SIG-M5 (cell line): ENCODE measurements at places on chromosomes 1 and 21.

- no peak for DNase-seq
Observed at GRCh38 chr1:17161137-17161740, 42.0 kb upstream of the PADI2 start.

- no peak for DNase-seq
Observed at GRCh38 chr21:28135646-28136045, 857.0 kb downstream of the LTN1 start.

GRCh38 chr21:28207436-28208173, 785.1 kb downstream of the LTN1 start:
- DNase-seq = no peak

- no peak for DNase-seq
Observed at GRCh38 chr1:89604414-89604735, 28.5 kb upstream of the LRRC8C start.

- DNase-seq = no peak
Observed at GRCh38 chr1:3735027-3735681, 17.1 kb upstream of the CCDC27 start.

- DNase-seq = no peak
Observed at GRCh38 chr1:71023515-71023914, 24.1 kb downstream of the PTGER3 start.

DNA sequence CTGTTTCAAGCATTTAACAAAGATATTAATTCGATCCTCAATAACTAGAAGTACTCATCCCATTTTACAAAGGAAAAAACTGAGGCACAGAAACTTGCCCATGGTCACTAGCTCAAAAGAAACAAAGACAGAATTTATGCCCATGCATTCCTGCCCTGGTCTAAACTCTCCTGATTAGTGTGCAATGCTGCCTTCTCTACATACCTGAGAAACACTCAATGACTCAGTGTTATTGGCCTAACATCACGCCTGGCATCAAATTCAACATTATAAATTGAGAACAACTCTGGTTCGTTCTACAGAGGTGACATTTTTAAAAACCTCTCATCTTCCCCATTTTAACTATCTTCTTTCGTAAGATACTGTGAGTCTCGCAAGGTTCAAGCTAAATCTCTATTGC, 5.2 kb downstream of the APP start:
- DNase-seq = no peak

GRCh38 chr1:245457562-245457961, 302.8 kb downstream of the KIF26B start:
- DNase-seq = no peak

GRCh38 chr1:241323514-241324195, 33.4 kb downstream of the RGS7 start:
- no peak for DNase-seq

DNA sequence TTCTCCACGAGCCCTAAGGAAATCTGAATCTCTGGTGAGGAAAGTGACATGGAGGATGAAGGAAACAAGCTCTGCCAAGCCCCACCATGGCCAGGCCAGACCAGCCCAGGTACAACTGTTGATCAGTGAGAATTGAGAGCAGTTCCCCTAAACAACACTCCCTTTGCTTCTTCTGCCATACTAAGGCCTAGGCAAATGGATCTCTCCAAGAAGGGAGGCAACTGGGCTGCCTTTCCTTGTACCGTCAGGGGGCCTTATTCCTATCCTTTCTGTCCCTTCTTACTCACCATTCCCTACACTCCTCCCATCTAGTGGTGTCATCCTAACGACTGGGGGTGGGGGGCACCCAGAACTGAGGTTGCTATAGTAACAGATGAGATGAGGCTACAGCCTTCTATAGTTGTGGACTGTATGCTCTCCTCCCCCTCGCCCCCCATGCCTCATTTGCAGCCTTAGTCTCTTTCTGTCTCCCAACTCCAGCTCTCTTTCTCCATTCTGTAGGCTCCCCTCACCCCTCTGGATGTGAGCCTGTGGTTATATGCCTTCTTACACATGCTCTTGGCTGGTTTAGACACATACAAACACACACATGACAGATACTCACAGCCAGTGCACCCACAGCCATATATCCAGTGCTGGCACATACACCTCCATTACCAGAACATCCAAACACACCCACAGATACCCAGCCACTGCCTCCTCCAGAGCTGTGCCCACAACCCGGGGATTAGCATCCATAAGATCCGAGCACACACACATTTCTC, 3.6 kb downstream of the PEA15 start:
- DNase-seq = no peak

DNA sequence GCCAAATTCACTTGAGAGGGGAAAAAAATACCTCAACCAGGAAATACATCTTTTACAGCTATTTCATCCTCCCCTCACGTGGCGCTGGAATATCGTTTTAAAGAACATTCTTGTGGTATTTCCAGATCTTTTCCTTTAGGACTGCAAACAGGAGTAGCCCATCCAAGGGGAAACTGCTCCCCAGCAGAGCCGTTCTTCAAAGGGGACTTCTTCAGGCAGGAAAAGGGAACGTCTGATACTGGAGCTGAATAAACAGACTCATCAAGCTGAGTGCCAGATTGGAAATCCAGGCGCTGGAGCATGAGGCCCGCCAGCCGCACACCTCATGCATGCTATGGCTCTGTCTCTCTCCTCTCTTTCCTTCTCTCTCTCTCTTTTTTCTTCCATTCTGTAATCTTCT, 34.0 kb upstream of the PROX1 start:
- no peak for DNase-seq

DNA sequence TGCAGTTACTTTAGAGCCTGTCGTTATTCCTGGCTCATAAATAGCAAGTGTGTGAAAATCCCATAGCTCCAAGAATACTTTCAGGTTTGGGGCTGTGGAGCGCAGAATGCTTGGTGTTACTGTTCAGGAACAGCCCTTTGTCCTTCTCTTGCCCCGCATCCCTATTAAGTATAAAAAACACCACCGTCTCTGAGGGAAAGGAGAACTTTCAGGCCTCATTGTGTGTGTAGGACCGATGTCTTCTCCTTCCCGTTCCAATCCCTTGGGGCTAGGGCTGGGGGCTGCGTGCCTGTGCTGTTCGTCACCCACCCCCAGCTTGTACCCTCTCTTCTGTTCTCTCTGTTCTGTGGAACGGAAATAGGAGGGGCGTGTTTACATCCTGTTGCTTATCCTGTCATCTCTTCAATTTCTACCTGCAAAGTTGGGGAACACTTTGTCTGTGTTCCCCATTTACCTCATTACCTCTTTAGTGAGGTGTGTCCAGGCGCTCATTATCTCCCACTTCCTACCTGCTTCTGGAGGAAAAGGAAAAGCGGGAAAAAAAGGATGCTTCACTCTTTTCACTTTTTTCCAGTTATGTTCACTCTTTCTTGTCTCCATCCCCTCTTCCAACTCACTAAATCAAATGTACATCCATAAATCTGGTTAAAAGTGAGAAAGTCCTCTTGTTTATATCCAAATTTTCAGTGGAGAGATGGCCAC, 788 bp upstream of the TXNIP start:
- no peak for DNase-seq

DNA sequence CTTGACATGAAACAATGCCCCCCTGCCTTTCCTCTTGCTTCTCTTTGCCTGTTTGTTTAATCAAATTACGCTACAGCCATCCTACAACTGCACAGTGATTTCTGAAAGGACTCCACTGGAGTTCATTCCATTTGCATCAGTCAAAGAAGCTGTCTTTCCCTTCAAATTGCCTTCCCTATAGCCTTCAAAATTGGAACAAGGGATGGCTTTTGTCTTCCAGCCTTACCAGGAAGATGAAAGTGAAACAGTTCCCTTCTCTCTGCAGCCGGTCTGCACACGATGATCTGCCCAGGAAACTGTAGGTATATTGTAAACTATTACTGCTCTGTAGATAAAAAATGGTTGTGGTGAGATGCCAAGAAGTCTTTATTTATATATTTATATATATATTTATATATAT, 65.6 kb upstream of the ETS2 start:
- no peak for DNase-seq

- no peak for DNase-seq
Observed at GRCh38 chr1:50490640-50491039, 67.4 kb upstream of the DMRTA2 start.

DNA sequence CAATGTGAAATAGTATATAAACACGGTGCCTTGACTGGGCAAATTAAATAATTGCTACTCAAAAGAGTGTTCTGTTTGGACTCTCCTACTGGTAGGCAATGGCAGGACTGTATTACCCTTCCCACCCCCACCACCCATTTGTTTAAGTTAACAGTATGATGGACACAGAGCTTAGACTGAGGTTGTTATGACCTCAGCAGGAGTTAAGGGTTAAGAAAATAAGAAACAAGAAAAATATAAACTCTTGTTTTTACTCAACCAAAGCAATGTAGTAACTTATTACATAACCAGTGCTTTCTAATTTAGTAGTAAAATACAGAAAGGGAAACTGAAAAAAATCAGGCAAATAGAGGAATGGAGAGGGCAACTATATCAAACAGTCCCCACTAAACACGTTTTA, 19.9 kb upstream of the SERPINC1 start:
- DNase-seq = no peak

DNA sequence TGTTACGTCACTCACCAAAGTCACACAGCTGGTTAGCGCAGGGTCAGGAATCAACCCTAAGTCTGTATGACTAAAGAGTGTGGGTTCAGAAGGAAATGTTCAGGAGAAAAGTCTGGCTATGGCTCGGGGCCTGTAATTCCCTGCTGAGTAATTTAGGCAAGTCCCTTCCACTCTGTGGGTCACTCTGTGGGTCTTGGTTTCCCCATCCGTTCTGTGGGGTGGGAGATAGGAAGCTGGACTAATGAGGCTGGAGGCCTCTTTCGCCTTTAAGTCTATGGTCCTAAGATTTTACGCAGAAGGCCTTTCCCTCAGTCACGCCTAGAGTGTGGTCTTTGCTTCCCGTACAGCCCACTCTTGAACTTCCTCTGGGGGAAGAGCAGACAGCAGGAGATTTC, 14.3 kb upstream of the MED18 start:
- no peak for DNase-seq

GRCh38 chr1:167136806-167137205, 42.9 kb downstream of the STYXL2 start:
- no peak for DNase-seq

GRCh38 chr21:31195334-31196015, 148.6 kb downstream of the TIAM1 start:
- no peak for DNase-seq

GRCh38 chr21:24294171-24294570, 1313.1 kb downstream of the MRPL39 start:
- no peak for DNase-seq

GRCh38 chr1:2783069-2783434, 18.4 kb downstream of the TTC34 start:
- no peak for DNase-seq

- no peak for DNase-seq
Observed at GRCh38 chr1:115450501-115451040, 112.5 kb upstream of the NGF start.

DNA sequence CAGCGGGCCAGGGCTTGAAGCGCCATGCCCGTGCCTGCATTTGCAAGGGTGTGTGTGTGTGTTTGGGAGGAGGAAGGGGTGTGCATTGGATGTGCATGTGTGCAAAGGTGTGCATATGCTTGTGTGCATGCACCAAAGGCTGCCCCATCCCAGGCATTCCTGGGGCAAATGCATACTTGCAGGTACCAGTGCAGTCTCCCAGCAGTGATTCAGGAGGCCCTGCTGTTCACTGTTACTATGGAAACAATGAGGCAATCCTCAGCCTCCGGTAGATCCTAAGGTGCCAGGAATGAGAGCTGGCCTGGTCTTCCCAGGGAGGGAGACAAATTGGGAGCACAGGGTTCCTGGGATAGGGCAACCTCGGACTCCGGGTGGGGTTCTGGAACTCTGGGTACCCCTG, 7.5 kb upstream of the FNDC5 start:
- no peak for DNase-seq

DNA sequence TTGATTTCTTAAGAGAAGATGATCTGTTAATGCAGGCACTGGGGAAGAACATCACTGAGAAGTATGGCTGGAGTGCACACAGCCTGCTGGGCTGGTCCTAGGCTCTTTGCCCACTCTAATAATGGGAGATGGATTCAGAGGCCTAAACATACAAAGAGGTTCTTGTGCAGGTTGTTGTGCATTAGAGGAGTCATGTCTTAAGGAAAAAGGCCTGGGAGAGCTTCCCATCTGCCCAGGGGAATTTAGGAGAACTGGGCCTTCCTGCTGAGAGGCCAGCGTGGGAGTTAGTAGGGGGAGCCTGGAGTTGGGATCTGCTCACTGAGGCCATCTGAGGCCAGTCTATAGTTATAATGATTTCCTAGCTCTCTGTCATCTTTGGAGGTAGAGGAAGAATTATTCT, 126.7 kb downstream of the TLR5 start:
- no peak for DNase-seq

DNA sequence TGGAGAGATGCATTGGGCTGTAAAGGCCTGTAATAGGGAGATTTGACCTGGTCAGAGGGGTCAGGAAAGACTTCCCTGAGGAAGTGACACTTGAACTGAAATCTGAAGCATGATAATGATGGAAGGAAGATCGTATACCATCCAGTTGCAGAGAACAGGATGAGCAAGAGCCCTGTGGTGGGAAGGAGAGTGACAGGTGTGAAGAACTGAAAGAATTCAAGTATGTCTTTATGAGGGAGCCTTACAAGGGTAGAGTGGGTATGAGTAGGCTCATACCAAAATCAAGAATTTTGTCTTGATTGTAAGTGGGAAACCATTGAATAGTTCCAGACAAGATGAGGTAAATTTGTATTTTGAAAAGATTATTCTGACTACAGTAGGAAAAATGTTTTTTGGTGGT, 129.4 kb downstream of the RASAL2 start:
- no peak for DNase-seq

- no peak for DNase-seq
Observed at GRCh38 chr1:4986306-4986705, 331.9 kb downstream of the AJAP1 start.

- no peak for DNase-seq
Observed at GRCh38 chr1:53066891-53067738, 5.1 kb downstream of the PODN start.

DNA sequence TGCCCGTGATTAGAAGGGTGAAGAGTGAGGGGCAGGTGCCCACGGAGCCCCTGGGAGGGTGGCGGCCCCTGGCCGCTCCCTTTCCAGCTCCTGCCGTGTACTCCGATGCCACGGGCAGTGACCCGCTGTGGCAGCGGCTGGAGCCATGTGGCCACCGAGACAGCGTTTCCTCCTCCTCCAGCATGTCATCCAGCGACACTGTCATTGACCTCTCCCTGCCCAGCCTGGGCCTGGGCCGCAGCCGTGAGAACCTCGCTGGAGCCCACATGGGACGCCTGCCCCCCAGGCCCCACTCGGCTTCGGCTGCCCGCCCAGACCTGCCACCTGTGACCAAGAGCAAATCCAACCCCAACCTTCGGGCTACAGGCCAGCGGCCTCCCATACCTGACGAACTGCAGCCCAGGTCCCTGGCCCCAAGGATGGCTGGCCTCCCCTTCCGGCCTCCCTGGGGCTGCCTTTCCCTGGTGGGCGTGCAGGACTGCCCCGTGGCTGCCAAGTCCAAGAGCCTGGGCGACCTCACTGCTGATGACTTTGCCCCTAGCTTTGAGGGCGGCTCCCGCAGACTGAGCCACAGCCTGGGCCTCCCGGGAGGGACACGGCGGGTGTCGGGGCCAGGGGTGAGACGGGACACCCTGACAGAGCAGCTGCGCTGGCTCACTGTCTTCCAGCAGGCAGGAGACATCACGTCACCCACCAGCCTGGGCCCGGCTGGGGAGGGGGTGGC, 22.0 kb downstream of the PANK4 start:
- no peak for DNase-seq

- no peak for DNase-seq
Observed at GRCh38 chr1:162168261-162168660, 98.8 kb downstream of the NOS1AP start.
